GM12864 (cell line): ENCODE measurements at places on chromosomes 6 and 20.
A peak's percentile ranks its signal among the peaks of the same experiment; 100 is the strongest.

GRCh38 chr20:46040902-46041535, 12.0 kb downstream of the SLC12A5 start:
- DNase-seq = no peak

DNA sequence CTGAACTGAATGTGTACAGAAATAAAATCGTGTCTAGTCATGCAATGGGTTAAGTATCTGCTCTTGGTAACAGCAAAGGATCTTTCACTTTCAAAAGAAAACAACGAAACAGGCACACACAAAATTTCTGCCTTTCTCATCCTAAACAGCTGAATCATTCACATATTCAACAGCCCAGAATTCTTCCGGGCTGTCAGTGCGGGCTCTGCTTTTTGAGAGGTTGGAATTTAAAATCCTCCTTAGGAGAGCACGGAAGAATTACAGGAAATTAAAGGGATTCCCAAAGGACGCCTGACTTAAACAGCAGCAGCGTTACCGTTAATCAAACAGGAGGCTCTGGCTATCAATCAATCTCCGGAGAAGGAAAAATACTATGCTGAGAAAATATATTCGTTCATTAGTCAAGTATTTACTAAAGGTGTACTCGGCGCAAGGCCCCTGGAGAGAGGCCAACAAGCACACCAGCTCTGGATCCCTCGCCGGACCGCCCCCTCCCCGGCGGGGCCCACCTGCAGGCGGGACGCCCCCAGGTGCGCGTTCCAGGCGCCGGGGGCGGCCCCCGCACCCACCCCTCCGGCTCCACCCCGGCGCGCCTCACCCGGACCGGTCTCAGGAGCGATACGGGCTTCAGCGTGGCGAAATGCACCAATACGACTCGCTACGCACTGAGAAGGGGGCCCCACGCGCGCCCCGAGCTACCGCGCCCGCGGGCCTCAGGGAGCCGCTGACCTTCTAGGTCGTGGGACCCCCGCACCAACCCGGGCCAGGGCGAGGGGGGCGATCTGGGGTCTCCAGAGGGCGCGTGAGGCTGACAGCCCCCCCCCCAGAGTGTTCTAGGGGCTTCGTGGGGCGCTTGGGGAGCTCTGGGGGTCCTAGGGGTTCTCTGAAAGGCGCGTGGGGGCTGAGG, 1.0 kb downstream of the NAPB start:
- no peak for DNase-seq

GRCh38 chr6:40819182-40819834, 219.7 kb downstream of the UNC5CL start:
- DNase-seq = no peak

- DNase-seq = no peak
Measured at GRCh38 chr20:51562332-51563173, 20.0 kb upstream of the NFATC2 start.

DNA sequence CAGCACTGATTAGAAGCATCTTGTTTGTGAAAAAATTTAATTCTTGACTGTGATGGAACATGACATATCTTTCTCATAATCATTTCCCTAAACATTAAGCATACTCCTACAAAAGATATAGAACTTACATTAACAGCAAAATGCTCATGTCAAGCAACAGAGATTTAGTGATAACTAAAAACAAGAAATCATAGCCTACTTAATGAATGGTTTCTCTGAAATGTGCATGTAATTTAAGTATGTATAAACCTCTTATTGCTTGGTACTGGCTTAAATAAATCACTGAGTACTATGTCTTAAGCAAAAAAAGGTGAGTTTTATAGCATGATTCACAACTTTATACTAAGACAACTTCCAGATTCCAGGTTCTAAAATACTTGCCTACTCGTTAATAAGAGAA, 9.3 kb downstream of the ROMO1 start:
- no peak for DNase-seq

DNA sequence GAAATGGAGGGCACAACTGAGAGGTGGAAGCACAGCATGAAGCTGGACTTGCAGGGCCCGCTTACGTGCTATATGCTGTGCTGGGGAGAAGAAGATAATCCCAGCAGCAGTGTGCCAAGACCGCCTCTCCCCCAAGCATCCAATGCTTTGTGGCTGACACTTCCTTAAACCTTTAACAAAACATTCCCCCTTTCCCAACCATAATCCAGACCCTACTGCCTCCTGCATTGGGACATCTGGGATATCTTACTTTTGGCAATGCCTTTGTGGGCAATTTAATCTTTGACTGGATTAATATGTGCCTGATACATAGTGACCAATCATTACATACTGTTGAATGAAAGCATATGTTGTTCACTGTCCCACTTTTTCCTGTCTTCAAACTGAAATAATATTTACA, 3.1 kb upstream of the TENT5A start:
- no peak for DNase-seq

DNA sequence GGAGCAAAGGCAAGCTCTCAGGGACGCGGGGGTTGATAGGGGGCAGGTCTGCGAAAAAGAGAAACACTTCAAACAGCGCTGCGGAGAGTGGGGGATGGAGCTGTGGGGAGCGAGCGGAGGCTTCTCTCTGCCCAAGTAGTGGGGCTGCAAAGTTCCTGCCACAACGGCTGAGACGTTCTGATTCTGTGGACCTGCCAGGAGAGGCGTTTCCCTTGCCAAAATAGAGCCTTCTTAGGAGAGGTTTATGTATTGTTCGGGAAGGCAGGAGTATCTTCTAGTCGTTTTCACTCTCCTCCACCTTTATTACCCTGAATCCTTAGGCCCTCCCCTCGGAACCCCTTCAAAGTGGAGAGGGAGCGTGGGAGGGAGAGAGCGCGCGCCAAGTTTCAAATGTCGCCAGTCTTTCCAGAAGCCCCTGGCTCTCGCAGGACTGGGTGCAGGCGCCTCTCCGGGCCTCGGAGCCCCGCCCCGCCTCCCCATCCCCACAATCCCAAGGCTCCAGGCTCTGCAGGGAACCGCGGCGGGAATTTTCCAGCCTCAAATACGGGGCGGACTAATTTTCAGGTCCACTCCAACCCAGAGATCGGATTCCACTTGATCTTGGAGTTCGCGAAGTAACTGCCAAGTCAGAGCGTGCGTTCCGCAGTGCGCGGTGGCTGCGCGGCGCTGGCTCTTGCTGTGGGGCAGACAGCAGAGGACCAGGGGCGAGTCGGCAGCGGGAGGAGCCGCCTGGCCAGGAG, 10.0 kb upstream of the POU3F2 start:
- DNase-seq = no peak

GRCh38 chr6:70103798-70104197, 199.1 kb downstream of the COL9A1 start:
- DNase-seq = no peak

GRCh38 chr6:150673720-150674346, 74.1 kb downstream of the PLEKHG1 start:
- DNase-seq = no peak

GRCh38 chr20:10247440-10247839, 28.8 kb downstream of the SNAP25 start:
- no peak for DNase-seq

- DNase-seq = peak; percentile 13
Measured at GRCh38 chr6:75563032-75563431, 38.6 kb upstream of the SENP6 start.

DNA sequence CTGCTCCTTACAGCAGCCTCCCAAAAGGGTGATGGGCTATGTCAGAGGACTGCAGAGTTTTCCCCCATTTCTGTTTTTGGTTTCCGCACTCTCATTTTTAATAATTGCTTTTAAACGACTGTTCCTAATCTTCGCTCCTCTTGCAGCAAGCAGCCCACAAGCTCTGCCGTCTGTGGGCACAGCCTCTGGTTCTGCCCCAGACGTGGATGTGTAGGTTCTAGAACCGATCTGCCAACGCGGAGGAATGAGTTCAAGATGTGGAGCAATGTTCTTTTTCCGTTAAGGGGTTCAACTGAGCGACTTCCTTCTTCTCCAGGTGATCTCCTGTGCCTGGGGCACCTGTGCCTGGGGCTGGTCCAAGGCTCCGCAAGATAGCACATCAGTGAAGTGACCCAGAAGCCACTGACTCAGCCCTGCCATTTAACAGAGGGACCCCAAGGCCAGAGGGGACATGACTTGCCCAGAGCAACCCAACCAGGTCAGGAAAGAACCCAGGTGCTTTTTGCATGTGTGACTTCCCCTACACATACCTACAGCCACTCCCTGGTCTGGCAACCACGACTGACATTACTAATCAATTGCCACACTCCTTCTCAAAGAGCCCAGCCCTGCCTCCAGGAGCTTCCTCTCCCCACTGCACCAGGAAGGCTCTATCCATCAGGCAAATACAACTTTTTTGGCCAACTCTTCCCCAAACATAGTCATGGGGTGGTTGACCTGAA, 22.7 kb downstream of the PMEPA1 start:
- no peak for DNase-seq

DNA sequence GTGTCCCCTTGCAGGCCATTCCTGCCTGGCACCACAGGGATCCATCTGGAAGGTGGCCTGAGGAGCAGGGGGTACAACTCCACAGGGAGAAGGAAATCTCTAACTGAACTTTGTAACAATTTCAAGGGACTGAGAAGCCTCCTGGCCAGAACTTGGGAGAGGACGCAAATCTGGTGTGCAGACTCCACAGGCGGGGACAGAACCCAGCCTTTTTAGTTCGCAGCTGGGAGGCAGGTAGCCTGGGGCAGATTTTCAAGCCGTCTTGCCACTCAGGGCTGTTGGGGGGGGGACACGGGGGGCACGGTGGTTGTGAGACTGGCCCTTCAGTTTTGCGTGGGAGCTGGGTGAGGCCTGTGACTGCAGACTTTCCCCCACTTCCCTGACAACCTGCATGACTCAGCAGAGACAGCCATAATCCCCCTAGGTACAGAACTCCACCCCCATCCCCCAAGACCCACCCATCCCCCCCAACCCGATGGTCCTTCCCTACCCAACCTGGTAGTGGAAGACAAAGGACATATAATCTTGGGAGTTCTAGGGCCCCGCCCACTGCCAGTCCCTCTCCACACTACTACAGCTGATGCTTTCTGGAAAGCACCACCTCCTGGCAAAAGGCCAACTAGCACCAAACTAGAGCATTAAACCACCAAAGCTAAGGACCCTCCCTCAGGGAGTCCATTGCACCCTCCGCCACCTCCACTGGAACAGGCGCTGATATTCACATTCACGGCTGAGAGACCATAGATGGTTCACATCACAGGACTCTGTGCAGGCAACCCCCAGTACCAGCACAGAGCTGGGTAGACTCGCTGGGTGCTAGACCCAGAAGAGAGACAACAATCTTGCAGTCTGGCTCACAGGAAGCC, 3.0 kb upstream of the HUS1B start:
- no peak for DNase-seq

- no peak for DNase-seq
Measured at GRCh38 chr6:137849181-137849980, 17.7 kb upstream of the TNFAIP3 start.

GRCh38 chr6:33620856-33621710, at the start of gene ITPR3:
ITPR3 (plus strand) TSS chr6:33621322; CDS start chr6:33621603, 281 bp downstream.
- DNase-seq = no peak

- DNase-seq = no peak
Measured at GRCh38 chr6:4017058-4017739, 61.7 kb downstream of the FAM217A start.

DNA sequence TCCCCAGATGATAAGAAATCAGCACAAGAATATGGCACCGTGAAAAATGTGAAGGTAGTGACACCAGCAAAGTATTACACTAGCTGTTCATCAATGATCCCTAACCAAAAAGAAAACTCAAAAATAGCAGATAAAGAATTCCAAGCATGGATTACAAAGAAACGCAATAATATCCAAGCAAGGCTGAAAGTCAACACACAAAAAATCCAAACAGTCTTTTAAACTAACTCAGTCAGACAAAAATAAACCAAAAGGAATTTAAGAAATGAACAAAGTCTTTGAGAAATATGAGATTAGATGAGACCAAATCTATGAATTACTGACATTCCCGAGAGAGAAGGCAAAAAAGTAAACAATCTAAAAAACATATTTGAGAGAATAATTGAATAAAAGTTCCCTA, 976.1 kb upstream of the MAP3K7 start:
- no peak for DNase-seq

DNA sequence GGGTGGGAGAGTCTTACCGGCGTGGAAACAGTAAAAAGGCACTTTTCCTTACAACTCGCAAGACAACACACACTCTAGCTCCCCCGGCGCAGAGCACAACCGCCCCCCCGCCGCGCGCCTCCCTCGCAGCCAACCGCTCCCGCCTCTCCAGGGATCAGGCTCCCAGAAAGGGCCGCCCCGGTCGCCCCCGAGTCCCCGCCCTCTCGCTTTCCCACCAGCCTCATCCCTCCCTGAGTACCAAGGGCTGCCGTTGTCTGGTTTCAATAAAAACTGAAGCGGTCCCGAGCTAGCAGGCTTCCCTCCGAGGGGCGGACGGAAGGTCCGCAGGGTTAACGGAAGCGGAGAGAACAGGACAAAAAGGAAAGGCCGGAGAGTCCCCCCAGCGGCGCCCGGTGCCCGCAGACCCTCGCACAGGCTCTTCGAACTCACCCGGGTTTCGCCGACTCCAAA, 804 bp downstream of the ELOVL5 start:
- DNase-seq = no peak

DNA sequence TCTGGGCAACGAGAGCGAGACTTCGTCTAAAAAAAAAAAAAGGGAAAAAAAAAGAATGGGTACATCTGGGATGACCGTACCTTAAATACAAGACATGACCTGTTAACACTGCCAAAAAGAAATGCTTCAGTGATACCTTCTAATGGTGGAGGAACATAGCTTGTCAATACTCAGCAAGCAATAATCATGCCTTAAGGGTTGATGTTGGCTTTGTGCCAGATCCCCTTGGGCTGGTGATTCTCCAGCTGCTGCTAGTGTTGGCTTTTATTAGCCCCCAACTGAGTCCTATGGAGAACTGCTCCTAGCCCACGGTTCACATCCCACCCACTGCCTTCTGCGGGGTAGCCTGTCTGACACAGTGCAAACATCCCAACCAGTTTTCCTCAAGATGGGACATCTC, 134.9 kb downstream of the PLCB1 start:
- DNase-seq = no peak

GRCh38 chr6:21519642-21520041, 73.9 kb upstream of the SOX4 start:
- no peak for DNase-seq

GRCh38 chr20:36672991-36673390, 27.0 kb upstream of the SLA2 start:
- DNase-seq = no peak

DNA sequence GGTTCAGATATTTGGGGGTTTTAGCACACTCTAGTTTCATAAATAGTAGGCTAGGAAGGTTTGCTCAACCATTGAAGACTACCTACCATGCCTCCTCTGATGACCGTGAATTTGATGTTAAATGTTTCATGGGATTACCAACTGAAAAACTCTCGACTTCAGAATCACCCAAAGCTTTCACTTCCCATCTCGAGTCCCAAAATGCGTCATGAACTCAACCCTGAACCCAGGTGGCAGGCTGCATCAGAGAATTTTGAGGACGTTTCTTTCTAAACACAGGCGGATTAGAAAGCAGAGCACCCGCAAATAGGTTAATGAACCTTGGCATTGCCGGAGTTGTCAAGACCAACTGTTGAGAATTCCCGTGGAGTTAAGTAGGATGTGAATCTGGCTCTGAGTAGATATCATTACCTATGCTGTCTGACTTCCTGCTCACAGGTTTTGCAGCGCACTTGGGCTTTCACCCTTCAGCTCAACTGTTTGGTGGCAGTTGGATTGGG, 98.4 kb upstream of the ADTRP start:
- peak; percentile 86 for DNase-seq
